ENCODE measurements at places on chromosomes 1 and 21. TPM values are rescaled to one million over a fixed set of nuclear protein-coding genes. Genes with fewer than 3 reads are reported as not detected.

- DNase-seq = no peak
Measured at GRCh38 chr21:42047821-42048613, 23.1 kb upstream of the UMODL1 start.

GRCh38 chr1:58898739-58899586 is 115.1 kb upstream of the JUN start:
- no peak for DNase-seq

DNA sequence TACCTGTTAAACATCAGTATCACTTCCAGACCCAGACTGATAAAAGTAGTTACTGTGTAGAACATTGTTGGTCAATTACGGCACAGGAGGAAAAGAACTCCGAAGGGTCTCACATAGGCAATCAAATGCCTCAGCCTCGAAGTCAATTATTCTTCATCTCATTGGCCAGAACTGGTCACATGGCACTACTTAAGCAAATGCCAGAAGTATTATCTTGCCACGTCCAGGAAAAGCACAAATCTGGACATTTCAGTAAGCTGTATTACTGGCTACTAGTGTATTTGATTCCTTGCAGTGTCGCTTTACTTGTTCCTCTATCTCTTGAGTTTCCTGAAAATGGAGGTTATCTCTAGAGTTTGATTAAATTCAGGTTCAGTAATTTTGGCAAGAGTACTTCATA is 24.4 kb downstream of the DIO1 start:
- no peak for DNase-seq

GRCh38 chr1:199857108-199857507 is 170.4 kb upstream of the NR5A2 start:
- DNase-seq = no peak

DNA sequence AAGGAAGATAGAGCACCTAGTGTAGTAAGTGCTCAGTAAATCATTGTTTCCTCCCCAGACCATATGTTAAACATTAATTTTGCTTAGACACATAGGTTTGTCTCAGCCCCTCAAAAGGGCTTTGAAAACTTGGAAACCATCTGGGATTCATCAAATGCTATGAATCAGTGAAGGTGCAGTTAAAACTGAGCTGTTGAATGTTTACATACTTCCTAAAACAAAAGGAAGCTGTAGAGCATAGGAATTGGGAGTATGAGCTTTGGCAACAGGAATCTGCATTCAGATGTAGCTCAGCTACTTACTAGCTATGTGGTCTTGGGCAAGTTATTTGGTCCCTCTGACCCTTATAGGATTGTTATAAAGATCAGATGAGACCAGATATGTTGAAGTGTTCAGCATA is 18.7 kb upstream of the PODN start:
- no peak for DNase-seq

- no peak for DNase-seq
Measured at GRCh38 chr1:38029081-38029681, 16.6 kb downstream of the UTP11 start.

DNA sequence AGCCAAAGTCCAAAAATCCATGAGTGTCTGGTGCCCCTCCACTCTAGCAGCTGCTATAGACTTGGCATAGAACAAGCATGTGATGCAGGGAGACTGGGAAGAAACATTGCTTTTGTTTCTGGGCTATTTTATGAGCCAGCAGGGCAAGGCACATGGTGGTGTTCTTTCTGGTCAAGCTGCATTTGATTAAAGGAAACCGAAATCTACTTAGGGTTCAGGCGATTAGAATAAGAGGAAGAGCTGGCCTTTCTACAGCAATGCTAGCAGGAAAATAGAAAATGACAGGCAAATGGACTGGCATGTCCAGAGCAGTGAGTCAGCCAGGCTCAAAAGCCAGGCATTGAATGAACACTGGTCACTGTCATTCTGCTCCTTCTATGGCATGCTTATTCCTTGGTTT is 28.5 kb upstream of the ARHGAP29 start:
- no peak for DNase-seq

DNA sequence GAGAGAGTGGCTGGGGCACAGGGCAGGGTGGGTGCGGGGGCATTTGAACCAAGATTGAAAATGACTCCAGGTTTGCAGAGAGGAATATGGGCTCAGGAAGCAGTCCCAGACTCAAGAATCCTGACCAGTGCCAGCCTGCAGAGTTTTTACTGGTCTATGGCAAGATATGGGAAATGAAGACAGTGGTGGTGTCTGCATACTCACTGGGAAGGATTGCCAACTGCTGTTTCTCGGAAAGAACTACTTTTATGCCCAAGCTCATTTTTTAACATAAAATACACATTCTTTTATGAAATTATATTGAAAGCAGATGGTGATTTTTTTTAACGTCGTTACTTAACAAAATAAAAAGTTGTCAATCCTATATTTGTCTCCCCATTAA is 401.8 kb downstream of the CAMTA1 start:
- DNase-seq = no peak

- no peak for DNase-seq
Measured at GRCh38 chr1:116737020-116737854, 17.0 kb upstream of the CD2 start.

- no peak for DNase-seq
Measured at GRCh38 chr1:224499204-224499603, 64.6 kb upstream of the WDR26 start.

DNA sequence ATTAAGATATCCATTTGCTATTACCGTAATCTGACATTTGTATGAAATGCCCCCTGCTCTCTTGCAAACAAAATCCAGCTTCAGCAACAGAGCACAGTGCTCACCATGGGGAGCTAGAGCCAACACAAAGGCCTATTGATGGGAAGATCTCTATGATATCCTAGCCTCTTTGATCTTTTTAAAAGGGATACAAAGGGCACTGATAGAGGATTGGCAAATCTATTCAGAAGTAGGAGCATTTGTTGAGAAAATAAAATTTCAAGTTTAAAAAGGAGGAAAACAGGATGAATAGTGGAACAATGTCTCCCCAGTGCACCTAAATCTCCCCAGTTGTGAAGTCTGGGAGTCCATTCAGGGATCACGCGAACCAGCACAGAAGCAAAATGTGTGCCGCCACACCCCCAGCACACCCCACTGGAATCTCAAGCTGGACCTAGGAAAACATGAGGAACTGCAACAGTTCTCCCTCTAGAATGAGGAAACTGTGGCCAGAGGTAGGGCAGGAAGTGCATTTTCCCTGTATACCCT is 32.2 kb downstream of the MRAP start:
- no peak for DNase-seq

DNA sequence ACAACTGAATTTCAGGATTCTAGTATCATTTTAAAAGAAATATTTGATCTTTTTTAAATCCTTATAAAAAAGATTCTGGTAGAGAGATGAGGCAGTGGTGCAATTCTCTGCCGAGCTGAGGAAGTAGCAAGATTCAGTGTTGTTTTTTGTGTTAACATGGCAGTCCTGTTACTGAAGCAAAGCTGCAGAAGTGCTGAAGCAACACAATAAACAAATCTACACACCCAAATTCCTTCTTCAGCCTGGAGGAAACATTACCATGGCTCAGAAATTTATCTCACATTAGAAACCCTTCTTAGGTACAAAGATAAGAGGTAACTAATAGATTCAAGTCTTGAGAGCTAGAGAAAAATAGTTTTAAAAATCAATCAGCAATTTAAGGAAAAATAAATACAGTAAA is 216.0 kb downstream of the DENND1B start:
- DNase-seq = no peak

GRCh38 chr1:244628789-244629188 is 24.1 kb upstream of the DESI2 start:
- no peak for DNase-seq

GRCh38 chr1:229186373-229187056 is 84.4 kb upstream of the RAB4A start:
- no peak for DNase-seq

- peak; percentile 20 for DNase-seq
Measured at GRCh38 chr1:201149400-201149799, 4.9 kb downstream of the TMEM9 start.

GRCh38 chr1:232927830-232928505 is 22.4 kb upstream of the NTPCR start:
- no peak for DNase-seq

- DNase-seq = no peak
Measured at GRCh38 chr1:156388174-156389137, 19.4 kb downstream of the RHBG start.

- DNase-seq = no peak
Measured at GRCh38 chr1:91609551-91609950, 108.9 kb downstream of the CDC7 start.

DNA sequence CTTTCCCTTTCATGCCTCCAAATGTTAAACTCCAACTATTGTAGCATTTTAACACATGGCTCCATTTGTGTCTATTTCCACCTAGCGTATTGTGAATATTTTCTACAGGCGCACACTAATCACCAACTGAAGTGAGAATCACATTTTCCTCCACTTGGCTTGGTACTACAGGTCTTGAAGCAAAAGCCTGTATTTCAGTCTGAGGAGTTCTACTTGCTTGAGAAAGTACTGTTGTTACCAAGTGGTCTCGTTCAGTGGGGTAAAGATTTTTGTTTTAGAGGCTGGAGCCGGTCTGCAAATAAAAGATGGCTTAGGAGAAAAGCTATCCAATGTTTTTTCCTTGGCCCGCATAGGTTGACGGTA is 550 bp upstream of the PTBP2 start:
- DNase-seq = no peak

DNA sequence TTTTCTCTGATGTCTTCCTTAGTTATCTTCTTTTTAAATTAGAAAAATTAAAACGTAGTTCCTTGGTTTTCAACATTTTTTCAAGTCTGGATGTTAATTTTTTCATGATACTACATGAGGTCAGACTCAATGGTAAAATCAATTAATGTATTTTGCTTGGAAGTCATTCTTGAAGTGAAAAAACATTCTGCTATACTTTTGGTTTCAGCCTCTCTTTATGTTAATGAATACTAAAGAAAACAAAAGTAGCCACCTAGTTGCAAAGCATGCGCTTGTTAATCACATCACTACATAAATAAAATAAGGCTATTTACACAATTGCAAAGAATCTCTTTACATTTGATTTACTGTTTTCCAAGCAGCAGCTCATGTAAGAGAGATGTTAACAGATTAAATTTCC is 170.4 kb downstream of the LIPI start:
- no peak for DNase-seq

DNA sequence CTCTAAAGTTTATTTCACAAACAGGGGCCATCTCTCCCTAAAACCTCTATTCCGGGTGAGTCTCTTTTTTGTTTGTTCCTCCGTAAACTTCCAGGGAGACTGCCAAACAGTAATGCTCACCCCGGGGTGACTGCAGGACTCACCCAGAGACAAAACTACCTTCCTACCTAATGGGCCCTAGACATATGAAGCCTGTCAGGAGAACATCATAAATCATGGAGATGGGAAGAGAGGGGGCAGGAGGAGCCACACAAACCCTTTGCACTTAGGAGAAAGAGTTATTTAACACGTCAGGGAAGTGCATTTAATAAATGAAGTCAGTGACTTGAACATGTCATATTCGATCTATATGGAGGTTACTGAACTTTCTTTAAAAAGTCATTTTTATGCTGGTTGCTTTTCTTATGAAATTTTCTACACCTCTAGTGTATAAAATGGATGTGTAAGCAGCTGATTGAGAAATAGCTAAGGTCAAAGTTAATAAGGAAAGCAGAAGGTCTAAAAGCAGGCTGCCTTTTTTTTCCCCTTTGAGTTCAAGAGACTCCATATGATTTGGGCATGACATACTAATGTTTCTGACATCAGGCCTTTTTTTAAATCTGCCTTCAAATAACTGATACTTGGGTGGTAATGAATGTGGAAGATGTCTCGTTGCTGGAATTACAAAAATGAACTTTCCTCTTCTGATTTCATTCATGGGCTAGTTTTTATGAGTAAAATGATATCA is 286.9 kb upstream of the USP25 start:
- no peak for DNase-seq

DNA sequence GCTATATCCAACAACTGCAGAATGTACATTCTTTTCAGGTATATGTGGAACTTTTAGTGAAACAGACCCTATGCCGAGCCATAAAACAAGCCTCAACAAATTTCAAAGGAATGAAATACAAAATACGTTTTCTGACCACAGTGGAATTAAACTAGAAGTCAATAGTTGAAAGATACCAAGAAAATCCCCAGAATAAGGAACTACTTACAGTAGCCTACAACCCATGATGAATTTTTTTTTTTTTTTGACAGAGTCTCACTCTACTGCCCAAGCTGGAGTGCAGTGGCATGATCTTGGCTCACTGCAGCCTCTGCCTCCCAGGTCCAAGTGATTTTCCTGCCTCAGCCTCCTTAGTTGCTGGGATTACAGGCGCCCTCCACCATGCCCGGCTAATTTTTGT is 83.4 kb downstream of the RUNX3 start:
- DNase-seq = no peak

DNA sequence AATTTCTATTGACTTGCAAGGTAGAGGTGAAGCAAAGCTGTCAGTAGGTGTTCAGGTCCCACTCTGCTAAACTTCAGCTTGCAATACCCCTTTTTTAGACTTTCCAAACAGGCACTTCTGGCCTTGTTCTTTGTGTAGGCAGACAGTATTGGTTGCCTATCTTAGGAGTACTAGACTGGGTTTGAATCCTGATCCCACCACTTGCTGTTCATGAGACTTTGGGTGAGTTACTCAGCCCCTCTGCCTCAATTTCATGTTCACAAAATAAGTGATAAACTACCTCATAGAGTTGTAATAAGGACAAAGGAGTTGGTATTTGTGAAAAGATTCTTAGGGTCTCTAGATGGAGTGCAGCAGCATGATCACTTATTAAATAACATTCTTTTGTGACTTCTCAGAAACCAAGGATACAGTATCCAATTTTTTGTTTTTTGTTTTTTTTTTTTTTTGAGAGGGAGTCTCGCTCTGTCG is 5.2 kb downstream of the RCC1 start:
- no peak for DNase-seq

DNA sequence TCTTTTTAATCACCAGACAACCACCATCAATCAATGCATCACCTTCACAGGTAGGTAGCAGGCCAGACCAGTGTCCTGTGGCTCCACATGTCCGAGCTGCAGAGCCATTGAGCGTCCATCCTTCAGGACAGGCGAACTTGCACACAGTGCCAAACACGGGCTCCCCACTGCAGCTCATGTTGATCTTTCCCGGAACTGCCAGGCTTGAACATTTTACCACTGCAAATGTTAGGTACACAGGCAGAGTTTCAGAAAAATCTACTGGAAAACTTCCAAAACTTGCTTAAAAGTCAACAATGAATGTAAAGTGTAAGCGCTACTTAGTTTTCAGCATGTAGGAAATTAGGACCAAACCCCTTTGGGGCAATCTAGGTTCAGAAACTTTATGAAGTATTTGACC is 6.6 kb downstream of the SELE start:
- no peak for DNase-seq

- DNase-seq = no peak
Measured at GRCh38 chr1:92277105-92277723, 21.6 kb downstream of the GLMN start.

GRCh38 chr1:191857600-191857999 is 300.7 kb upstream of the RGS18 start:
- no peak for DNase-seq

GRCh38 chr1:89631816-89632656 is 884 bp upstream of the LRRC8C start:
- DNase-seq = no peak

- DNase-seq = no peak
Measured at GRCh38 chr1:64287071-64287470, 83.6 kb downstream of the UBE2U start.

OR2AK2 gene
- not detected for total RNA-seq

TMPRSS2 gene
- total RNA-seq = 0.61 TPM

TNFAIP8L2 gene
- 8.0 TPM for total RNA-seq

SPRR5 gene
- total RNA-seq = not detected

CENPS gene
- 6.7 TPM for total RNA-seq

TMPRSS15 gene
- total RNA-seq = 0.45 TPM

NPPA gene
- not detected for total RNA-seq

AZIN2 gene
- total RNA-seq = 2.1 TPM

XCL2 gene
- 0.64 TPM for total RNA-seq

CD2 gene
- 2.3 TPM for total RNA-seq
